Mucosa of descending colon (tissue), 3 donors: ENCODE measurements at places on chromosomes 12 and 14. TPM values are rescaled to one million over a fixed set of nuclear protein-coding genes. Genes with fewer than 3 reads are reported as not detected.

FOXG1 gene
- not detected for total RNA-seq

CCDC177 gene
- not detected for total RNA-seq

LRRIQ1 gene
- total RNA-seq = not detected

AKAP6 gene
- 30.8 TPM for total RNA-seq

TXNRD1 gene
- total RNA-seq = 117 TPM

MAX gene
- total RNA-seq = 129 TPM

VRTN gene
- total RNA-seq = not detected

TMEM120B gene
- 6.0 TPM for total RNA-seq

MMP17 gene
- 5.3 TPM for total RNA-seq

INSM2 gene
- total RNA-seq = not detected

ANKRD13A gene
- 75.2 TPM for total RNA-seq

RHOJ gene
- 19.1 TPM for total RNA-seq

ANO2 gene
- 3.1 TPM for total RNA-seq
